GM13977 (cell line): ENCODE measurements at places on chromosomes 5 and 9.

DNA sequence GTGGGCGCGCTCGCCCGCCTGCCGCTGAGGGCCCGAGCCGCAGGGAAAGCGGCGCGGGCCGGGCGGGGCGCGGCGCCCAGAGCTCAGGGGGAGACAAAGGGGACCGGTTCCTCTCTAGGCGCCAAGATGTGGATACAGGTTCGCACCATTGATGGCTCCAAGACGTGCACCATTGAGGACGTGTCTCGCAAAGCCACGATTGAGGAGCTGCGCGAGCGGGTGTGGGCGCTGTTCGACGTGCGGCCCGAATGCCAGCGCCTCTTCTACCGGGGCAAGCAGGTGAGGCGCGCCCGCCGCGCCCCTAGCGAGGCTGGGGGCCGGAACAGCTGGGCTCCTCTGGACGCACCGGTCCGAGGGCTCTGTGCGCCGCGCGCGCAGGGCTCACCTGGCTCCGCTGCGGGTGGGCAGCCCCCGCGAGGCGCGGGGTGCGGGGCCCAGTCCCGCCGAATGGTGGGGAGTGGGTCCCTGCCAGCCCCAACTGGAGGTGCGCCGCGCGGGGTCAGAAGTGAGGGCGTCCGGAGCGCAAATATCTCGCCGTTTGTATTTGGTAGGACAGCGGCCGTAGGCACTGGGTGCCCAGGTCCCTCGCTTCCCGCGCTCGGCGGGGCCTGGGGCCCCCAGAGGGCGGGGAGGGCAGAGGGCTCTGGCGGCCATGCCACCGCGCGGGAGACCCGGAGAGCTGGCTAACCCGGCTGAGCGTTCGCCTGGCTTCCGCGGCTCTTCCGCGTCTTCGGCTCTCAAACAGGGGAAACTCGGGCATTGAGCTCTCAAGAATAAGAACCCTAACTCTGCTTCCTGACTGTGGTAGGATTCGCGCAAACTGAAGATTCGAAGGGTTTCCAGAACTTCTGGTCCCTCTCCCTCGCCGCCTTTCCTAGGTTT is 607 bp downstream of the UHRF2 start:
- peak; percentile 33 for DNase-seq

- DNase-seq = no peak
Measured at GRCh38 chr5:81268521-81269196, 32.7 kb upstream of the ZCCHC9 start.

DNA sequence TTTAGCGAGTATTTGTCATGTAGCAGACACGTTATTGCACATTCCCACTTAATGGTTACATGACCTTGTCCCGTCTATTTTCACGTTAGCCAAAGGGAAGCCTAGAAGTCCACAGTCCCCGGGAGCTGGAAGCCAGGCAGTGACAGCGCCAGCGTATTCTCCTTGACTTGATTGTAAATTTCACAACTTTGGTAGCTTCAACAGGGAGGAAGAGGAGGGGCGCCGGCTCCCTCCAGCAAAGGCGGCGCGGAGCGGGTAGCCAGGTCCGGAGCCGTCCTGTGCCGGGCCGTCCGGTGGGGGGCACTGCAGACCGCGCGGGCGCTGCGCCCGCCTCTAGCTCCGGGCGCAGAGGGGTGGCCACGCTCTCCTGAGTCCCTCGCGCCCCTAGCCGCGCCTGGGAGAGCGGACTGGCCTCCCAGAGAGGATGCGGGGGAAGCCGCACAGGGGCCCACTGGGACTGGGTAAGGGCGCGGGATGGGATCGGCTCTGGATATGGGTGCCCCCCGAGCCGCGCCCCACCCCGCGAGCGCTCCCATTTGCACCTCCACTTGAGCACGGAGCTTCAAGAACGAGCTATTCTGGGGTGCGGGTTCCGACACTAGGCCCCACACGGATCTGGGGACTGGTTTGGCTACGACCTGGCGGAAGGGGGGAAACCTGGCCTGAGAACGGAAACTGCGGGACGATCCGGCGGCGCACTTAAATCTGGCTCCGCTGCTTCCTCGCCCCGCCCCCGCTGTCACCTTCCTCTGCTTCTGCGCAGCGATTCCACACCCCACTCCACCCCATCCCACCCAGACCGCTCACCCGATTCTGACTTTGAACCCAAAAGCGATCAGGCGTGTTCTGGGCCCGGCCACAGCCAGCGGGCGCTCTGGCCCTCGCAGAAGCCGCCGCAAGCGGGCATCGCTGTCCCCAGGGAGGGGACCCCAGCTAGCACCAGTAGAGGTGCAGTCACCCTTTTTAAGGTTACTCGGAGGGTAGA is 23.8 kb downstream of the KLF4 start:
- DNase-seq = peak; percentile 81

DNA sequence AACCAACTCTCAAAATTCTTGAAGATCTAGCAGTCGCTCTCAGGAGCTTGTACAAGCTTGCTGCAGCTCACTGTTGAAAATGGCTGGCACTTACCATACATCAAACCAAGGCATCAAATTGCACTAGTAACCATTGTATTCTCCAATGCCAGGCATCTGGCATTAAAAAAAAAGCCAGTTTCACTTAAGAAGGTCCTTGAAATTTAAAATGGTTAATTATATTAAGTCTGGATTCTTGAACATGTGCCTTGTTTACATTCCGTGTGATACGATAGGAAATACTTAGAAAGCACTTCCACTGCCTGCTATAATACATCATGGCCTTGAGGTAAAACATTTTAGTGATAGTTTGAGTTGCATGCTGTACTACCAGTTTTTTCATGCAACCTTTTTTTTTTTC is 300.7 kb downstream of the KDM4C start:
- no peak for DNase-seq

DNA sequence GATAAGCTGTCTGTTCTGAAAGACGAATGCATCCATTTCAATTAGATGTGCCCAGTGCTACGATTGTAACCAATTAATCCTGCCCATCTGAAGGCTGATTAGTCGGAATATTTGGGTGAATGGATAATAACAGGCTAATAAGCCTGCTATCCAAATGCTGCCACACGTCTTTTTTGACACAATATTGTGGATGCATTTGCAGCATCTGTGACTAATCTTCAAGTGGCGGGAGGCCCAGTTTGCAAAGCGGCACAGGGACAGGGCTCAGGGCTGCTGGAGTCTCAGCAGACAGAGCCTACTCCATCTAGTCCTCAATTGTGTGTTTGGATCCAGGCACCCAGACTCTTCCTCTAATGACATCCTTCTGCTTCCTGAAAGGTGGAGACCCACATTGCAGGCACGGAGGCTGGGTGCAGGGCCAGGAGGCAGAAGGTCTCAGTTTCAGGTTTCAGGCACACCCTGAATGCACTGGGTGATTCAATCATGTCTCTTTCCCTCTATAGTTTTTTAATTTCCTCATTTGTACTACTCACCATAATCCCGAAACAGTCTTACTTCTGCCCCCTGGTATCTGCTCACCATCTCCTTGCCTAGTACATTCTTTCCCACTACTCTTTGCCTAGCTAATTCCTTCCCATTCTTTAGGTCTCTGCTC is 169.6 kb downstream of the ASTN2 start:
- DNase-seq = no peak

- peak; percentile 7 for DNase-seq
Measured at GRCh38 chr5:164742025-164742424, 1236.6 kb downstream of the MAT2B start.

- no peak for DNase-seq
Measured at GRCh38 chr5:10672146-10673016, 88.7 kb downstream of the DAP start.

DNA sequence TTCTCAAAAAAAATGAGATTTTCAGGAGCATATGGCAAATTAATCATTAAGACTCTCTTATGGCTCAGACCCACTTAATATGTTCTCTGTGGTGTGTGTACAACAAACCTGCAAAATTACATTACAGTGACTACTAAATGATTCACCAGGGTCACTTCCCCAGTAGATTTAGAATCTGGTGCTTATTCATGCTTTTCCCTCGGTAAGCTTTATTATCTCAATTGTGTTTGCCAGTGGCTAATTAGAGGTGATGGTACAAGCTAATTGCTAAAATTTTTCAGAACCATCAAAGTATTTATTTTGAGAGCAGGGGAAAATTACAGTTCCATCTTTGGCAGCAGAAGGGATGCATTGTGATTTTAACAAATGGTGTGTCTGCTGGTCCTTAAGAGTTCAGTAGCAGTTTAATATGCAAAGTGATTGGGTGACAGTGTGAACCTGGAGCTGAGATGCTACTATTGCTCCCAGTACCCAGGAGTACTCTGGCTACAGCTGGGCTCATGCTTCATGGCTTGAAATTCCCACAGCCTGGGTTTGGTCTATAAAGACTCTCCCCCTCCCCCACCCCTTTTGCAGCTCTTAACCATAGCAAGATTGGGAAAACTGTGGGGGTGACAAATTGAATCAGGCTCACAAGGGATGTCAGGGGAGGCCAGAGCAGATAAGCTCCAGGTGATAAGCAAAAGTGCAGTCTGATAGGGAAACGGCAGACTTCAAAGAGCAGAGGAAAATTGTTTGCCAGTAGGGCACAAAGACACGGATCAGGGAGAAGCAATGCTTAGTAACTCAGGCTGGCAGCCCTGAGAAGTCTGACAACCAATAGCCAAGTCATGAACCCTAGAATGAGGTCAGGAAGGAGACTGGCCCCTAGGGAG is 92.8 kb upstream of the RAD23B start:
- DNase-seq = no peak

DNA sequence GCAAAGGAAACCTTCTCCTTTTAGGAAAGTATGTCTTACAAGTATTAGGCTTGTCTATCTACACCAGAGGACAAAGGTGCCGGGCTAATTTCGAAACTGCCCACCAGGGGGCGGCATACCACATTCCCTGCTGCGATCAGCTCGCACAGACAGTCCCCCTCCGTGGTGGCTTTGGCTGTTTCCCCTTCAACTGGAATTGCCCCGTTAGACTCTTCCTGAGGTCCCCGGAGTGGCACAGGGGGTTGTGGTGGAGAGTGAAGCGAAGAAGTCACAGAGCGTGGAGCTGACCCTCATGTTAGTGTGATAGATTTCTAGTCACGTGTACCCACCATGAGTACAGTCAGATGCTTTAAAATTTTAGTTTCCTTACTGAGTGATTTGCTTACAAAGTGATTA is 17.5 kb downstream of the PTTG1 start:
- DNase-seq = peak; percentile 46

- no peak for DNase-seq
Measured at GRCh38 chr9:114342755-114343440, 13.2 kb downstream of the ORM2 start.

- no peak for DNase-seq
Measured at GRCh38 chr5:92560698-92561401, 1020.2 kb downstream of the NR2F1-AS1 start.

GRCh38 chr9:116594547-116594946 is 92.6 kb upstream of the TRIM32 start:
- DNase-seq = no peak

- DNase-seq = no peak
Measured at GRCh38 chr5:95697781-95698681, 15.2 kb upstream of the SPATA9 start.

GRCh38 chr9:28801144-28801799 is 1228.0 kb upstream of the C9orf72 start:
- DNase-seq = no peak

GRCh38 chr5:41275813-41276512 is 62.6 kb upstream of the C6 start:
- no peak for DNase-seq

DNA sequence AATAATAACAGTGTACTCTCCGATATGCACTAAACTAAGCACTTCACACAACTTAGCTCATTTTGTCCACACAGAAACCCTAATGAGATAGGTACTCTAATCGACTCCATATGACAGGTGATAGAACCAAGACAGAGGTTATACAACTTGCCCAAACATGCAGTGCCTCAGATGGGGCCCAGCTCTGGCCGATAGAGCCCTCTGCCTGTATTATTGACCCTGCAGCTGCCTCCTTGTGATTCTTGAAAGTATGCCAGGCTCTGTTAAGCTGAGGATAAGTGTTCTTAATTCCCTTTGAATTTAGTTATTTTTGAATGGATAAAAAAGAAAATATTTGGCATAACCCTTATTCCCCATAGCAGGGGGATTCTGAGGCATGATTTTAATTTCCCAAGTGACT is 78.5 kb downstream of the HMHB1 start:
- no peak for DNase-seq

DNA sequence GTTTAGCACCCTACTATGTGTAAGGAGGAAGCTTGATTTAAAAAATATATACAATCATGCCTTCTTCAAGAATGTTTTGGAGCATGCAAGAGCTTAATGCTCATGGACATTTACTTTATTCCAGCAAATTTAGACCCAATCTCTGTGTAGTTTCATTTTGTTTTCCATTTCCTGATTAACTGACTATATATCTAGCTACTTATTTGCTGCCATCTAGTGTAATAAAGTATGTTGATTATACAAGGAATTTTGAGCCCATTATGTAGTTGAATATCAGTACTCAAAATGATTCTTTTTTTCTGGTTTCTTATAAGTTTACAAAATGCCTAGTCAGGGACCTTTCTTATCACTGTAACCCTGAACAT is 100.0 kb upstream of the CCDC152 start:
- DNase-seq = no peak

DNA sequence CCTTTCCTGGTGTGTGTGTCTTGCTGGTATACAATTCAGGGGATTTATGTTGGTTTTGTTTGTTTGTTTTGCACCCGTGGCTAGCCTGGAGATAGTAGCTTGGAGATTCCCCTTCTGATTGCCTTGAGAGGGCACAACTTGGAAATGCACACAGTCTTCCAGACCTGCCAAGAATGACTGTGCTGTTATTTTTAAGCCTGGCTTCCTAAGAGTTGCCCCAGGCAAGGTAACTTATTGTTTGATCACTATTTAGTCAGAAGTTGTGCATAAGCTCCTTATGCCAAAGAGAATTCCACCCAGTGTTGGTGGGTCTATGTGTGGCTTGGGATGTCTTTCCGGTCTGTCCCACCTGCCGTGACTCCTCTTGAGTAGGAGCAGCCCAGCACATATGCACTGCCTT is 421.9 kb upstream of the KCNN2 start:
- DNase-seq = no peak

DNA sequence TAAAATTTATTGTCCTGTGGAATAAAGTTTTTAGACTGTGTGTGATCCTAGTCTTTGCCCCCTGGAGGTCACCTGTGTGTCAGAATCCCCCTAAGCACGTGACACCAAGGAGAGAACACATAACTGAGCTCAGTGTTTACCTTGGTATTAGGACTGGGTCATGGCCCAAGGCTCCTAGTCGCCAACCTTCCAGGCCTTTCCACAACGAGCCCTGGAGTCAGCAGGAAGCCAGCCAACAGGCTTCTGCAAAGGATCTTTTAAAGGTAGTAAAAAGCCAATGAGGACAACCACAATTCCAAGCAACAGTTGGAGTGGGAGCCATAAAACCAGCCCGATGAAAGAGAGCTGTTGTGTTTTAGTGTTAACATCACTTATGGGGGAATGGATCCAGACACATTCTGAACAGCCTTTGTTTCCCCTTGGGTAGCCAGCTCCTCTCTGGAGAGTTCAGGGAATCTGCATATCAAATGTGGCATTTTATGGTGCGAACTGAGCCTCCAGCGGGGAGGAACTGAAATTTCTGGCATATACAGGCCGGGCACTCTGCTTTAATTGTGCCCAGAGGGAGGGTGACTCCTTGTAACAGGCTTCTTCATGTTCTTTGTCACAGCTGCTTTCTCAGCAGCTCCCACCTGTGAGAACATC is 239.9 kb downstream of the FSTL4 start:
- no peak for DNase-seq
